ENCODE measurements at places on chromosomes 3 and 15. TPM values are rescaled to one million over a fixed set of nuclear protein-coding genes. Genes with fewer than 3 reads are reported as not detected.

SLC9C1 gene
- not detected for total RNA-seq

AGBL1 gene
- not detected for total RNA-seq

CFAP100 gene
- not detected for total RNA-seq

HES1 gene
- 46.6 TPM for total RNA-seq

MAGI1 gene
- 5.0 TPM for total RNA-seq

IL16 gene
- 0.79 TPM for total RNA-seq

CYFIP1 gene
- total RNA-seq: 61.4 TPM
